ENCODE measurements at places on chromosomes 1 and 21. TPM values are rescaled to one million over a fixed set of nuclear protein-coding genes. Genes with fewer than 3 reads are reported as not detected.

Gene INSRR
- not detected for total RNA-seq

Gene ATP1B1
- 115 TPM for total RNA-seq

Gene PIGR
- total RNA-seq = not detected

Gene WLS
- 3.2 TPM for total RNA-seq

GRCh38 chr21:40179166-40179565 lies 311.9 kb downstream of the PCP4 start:
- DNase-seq = no peak

GRCh38 chr1:71196685-71197084 lies 115.8 kb upstream of the ZRANB2 start:
- no peak for DNase-seq

GRCh38 chr1:20731057-20731991 lies 1.2 kb downstream of the SH2D5 start:
- no peak for DNase-seq

DNA sequence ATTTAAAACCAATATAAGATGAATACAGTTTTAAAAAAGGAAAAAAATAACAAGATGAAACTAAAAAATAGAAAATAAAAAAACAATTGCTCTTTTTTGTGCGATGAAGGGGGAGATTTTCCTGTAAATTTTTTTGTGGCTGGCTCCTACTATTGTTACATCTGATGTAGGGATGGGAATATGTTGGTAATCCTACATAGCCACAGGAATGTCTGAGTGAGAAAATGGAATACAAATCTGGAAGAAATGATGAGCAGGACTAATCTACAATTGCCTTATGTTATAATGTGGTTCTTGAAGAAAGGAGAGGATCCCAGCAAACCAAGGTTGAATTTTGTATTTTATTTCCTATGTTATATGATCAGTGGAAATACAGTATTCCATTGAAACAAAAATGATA lies 40.9 kb downstream of the ATP6V1G3 start:
- DNase-seq = no peak

Gene IL20
- not detected for total RNA-seq

DNA sequence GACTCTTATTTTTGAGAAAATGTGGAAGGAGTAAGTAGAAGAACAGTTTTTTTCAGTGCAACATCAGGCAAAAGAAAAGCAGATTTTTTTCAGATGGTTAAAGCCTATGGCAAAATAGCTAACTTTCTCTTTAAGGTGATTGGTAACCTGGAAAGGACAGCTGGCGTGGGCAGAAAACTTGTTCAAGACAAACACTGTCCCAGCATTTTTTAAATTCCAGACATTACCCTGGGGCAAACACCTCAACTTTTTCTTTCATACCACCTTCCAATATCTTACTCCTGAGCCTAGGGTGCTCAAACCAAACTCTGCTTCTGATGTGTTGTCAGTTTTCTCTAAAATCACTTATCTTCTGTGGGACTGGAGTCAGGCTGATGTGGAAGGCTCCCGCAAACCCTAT lies 2.7 kb upstream of the LEPR start:
- DNase-seq = peak; percentile 41

GRCh38 chr21:15743593-15743992 lies 13.8 kb downstream of the USP25 start:
- DNase-seq = no peak

- DNase-seq = no peak
These were observed 261 bp upstream of the CCDC24 start for GRCh38 chr1:43991200-43991475.

DNA sequence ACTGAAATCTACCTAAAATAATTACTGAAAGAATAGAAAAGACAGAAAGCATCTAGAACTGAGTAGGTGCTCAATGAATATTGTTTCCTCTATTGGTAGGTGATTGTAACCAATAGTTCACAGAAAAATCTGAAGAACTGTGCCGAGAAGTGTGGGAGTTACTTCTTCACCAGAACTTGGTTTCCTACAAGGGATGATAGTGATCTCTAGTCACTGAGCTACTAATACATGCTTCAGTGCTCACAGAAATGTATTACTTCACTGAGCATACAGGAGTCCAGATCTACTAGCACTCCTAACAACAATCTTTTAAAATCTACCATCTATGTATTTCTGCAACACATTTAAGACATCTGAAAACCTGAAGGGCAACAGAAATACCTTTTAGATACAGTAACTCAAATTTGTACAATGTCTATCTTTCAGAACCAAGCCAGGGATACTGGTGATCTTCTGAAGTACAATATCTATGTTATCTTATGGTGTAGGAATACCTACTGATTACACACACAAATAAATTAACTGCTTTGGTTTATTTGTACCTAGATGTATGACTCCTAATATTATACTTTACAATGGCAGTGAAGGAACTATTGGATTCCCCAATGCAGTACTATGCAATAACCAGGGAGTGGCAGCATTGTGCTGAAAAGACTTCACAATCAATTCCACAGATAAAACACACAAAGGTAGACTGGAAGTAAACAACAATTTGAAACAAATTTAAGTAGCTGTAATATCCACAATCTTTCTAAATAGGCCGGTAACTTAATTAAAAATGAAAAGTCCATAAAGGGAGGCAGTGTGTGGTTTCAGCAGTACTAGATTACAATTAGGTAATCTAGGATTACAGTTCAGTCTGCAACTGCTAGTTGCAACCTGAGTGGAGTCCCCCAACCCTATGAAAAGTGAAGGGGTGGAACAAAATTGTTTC lies 243.0 kb downstream of the SLC45A1 start:
- DNase-seq = peak; percentile 54

GRCh38 chr1:30895382-30895943 lies 13.1 kb downstream of the SDC3 start:
- no peak for DNase-seq

Gene ADAMTS4
- total RNA-seq = not detected

DNA sequence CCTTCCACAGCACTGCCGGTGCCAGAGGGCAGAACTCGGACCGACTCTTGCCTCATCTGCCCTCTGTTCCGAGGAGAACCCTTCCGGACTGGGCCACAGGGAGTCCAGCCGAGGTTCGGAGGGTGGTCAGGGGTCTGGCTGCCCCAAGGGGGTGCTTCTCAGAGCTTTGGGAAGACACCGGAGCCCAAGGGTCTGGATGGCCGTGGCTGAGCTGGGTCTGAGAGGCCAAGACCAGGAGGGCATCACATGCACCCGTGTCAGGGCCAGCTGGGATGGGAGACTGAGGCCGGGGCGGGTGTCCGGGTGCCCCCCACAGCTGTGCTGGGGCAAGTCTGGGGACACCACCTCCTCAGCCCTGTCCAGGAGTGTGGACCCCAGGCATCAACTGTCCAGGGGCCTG lies 51.1 kb downstream of the SLX9 start:
- no peak for DNase-seq

DNA sequence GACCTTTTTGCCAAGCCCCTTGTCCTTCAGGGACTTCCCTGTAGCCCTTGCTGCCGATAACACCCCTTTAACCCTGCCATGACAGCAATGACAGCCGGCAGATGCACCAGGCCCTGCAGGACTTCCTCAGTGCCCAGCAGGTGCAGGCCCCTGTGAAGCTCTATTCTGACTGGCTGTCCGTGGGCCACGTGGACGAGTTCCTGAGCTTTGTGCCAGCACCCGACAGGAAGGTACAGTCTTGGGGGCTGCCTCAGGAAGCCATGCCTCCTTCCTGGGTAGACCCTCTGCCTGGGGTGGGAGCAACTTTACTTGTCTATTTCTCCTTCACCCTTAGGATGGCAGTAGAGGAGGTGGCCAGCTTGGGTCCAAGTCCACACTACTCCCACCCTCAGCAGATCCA lies 16.1 kb upstream of the PADI6 start:
- DNase-seq = no peak

GRCh38 chr1:52423055-52423454 lies 18.7 kb downstream of the PRPF38A start:
- no peak for DNase-seq

- no peak for DNase-seq
These were observed 1.2 kb upstream of the NBPF1 start for GRCh38 chr1:16614361-16615252.

DNA sequence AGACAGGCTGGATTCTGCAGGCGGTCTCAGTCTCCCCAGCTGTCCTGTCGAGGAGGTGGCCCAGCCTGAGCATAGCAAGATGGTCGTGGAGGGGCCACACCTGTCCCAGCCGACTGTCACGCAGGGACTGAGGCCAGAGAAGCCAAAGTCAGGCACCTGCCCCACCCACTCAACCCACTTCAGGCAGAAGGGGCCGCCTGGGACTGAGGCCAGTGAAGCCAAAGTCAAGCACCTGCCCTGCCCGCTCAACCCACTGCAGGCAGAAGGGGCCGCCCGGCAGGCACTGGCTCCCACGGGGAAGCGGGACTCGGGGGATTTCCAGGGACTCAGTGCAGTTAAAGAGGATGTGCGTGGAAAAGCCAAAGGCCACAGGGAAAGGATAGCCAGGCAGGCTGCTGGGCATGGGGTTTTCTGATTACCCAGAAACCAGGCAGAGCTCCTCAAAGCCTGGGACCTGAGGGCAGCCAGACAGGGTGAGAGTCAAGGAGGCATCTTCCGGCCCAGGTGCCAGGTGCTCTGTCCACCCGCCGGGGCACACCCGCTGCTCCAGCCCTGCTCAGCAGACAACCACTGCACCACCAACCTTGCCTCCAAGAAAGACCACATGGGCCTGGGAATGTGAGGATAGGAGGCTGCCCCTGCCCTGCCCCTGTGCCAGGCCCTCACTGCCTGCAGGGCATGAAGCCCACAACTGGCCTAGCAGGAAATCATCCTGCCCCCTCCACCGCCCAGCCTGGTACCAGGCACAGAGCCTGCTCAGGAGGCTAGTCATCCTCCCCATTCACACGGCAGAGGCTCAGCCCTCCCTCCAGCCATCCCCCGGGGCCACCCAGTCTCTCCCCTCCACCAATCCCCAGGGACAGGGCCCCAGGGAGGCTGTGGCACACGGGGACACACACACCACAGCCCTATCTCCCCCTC lies 41.0 kb downstream of the MEGF6 start:
- no peak for DNase-seq

GRCh38 chr1:227305894-227306626 lies 12.2 kb downstream of the CDC42BPA start:
- DNase-seq = no peak

GRCh38 chr1:3012456-3013291 lies 8.6 kb upstream of the ACTRT2 start:
- no peak for DNase-seq

GRCh38 chr1:94863919-94864318 lies 43.8 kb downstream of the SLC44A3 start:
- peak; percentile 41 for DNase-seq

GRCh38 chr1:219020846-219021245 lies 152.8 kb upstream of the LYPLAL1 start:
- DNase-seq = no peak

DNA sequence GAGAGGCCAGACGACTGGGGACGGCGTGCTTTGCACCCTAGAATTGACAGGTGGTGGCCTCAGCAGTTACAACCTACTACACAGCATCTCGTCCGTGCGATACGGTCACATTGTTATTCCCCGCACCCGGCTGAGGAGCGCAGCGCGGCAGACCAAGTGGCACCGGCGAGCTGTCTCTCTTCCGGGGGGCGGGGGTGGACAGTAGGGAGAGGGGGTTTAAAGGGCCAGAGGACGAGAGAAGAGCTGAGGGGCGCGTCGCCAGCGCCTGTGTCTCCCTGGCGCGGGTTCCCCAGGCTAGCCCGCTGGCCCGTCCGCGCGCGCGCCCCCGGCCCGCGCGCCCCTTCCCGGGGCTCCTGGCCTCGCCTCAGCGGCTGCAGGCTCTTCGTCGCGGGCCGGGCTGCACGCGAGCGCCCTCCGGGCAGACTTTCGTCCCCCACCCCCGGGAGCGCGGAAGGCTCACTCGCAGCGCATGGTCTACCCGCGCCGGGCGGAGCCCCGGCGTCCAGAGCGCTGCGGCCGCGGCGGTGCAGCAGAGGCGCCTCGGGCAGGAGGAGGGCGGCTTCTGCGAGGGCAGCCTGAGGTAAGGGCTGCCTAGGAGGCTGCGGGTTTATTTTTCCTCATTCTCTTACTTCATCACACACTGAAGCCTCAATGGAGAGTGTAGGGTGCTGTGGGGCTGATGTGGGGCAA lies at the start of gene PDE4B:
Gene PDE4B (plus strand): TSS at position 227 of the 690 bp plus-strand sequence.
- no peak for DNase-seq

Gene CACNA1E
- total RNA-seq = not detected

- no peak for DNase-seq
These were observed 19.0 kb downstream of the TMEM63A start for GRCh38 chr1:225863167-225863566.

Gene TP73
- 5.1 TPM for total RNA-seq

GRCh38 chr1:224880593-224881307 lies 48.7 kb upstream of the DNAH14 start:
- no peak for DNase-seq

Gene BTBD19
- total RNA-seq = 1.9 TPM

- peak; percentile 93 for DNase-seq
These were observed 2.3 kb upstream of the RUNX1 start for GRCh38 chr21:35051287-35051818.

Gene TDRD5
- total RNA-seq = not detected

Gene TAS1R1
- total RNA-seq = not detected

Gene IFI44
- 19.4 TPM for total RNA-seq

Gene TRAPPC3
- 155 TPM for total RNA-seq

Gene DNASE2B
- total RNA-seq = not detected

DNA sequence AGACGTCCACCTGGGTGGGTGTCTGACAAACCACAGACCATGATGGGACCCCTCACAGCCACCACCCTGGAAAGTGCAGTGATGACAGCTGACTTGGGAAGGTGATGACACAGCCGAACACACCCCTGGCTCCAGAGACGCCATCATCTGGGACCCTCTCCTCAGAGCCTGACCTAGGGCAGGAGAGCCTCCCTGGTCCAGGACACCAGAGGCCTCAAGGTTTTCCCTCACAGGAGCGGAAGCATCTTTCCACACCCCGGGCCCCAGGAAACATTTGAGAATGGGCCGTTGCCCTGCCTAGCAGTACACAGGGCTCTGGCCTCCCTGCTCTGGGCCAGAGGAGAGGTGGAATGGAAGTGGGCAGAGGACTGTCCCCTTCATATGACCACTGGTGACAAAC lies 79.7 kb downstream of the SYT2 start:
- DNase-seq = no peak

Gene LAD1
- total RNA-seq = 3.6 TPM

- no peak for DNase-seq
These were observed 165.3 kb downstream of the GALNT2 start for GRCh38 chr1:230232371-230232771.

GRCh38 chr1:95850165-95850649 lies 616.2 kb downstream of the RWDD3 start:
- DNase-seq = no peak

DNA sequence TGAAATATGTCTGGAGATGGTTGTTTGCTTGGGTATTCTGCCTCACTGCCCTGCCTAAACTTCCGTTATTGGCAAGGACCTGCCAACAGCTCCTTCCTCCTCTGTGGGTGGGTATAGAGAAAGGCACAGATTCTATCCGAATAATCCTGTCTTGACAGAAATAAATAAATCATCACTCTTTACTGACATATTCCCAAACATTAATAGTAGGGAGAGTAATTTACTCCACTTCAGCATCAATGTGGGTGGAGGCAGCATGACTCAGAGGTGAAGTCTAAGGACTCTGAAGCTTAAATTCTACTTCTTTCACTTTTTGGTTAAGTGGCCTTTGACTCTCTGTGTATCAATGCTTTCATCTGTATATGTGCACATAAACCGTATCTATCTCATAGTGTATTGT lies 2.9 kb downstream of the CD84 start:
- no peak for DNase-seq

GRCh38 chr1:10449751-10450150 lies at the start of gene CORT:
Gene CORT (plus strand): TSS chr1:10450031. CDS start chr1:10450224, 193 bp downstream.
- DNase-seq = no peak
